Stimulated activated CD4-positive, alpha-beta T cell treated with anti-CD3 and anti-CD28 coated beads, Interleukin-12 subunit alpha, Interleukin-12 subunit beta, amount 100 ng/mL, for 48 hours (primary cell): ENCODE measurements at places on chromosomes 3 and 15.

DNA sequence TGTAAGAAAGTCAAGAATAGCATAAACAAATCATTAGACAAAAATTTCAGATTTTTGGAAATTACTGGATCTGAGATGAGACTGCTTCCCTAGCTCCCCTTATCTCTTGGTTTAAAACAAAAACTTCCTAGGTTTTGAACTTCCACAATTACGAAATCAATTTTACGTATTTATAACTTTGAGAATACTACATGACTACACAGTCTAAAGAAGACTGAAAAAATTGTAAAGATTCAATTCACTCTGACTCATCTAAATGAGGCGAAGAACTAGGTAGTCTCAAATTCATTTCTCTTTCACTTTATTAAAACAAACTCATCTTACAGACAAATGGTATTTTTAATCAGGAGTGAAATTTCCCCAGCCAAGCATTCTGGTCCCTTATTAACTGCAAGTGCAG, 10.3 kb downstream of the CCDC54 start:
- no peak for DNase-seq

GRCh38 chr3:166444756-166445155, 607.5 kb upstream of the BCHE start:
- no peak for DNase-seq

- no peak for DNase-seq
Observed at GRCh38 chr3:19427422-19428149, 279.3 kb downstream of the KCNH8 start.

DNA sequence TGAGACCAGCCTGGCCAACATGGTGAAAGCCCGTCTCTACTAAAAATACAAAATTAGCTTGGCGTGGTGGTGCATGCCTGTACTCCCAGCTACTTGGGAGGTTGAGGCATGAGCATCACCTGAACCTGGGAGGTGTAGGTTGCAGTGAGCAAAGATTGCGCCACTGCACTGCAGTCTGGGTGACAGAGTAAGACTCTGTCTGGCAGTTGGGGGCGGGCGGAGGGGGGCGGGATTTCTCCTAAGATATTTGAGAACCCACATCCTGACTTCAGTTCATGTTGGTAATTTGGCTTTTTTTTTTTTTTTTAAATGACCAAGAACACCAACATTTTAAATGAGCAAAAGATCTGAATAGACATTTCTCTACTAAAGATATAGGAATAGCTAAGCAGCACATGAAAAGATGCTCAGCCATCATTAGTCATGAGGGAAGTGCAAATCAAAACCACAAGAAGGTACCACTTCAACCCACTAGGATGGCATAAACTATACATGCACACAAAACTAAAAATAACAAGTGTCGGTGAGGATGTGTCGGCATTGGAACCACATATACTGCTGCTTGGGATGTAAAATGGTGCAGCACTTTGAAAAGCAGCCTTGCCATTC, 75.6 kb upstream of the LMOD3 start:
- peak; percentile 48 for DNase-seq

GRCh38 chr3:181431748-181432147, 280.0 kb upstream of the SOX2 start:
- no peak for DNase-seq

GRCh38 chr15:45429941-45430792, 51.8 kb upstream of the GATM start:
- DNase-seq = peak; percentile 85

GRCh38 chr15:99604865-99605264, 39.1 kb downstream of the MEF2A start:
- no peak for DNase-seq

GRCh38 chr3:71924721-71925120, 139.8 kb upstream of the PROK2 start:
- no peak for DNase-seq

GRCh38 chr15:69320977-69321554, 22.4 kb downstream of the PAQR5 start:
- no peak for DNase-seq

GRCh38 chr15:72515591-72516389, 41.7 kb downstream of the ARIH1 start:
- no peak for DNase-seq

GRCh38 chr3:117553461-117553860, 843.9 kb downstream of the TUSC7 start:
- no peak for DNase-seq

- DNase-seq = no peak
Observed at GRCh38 chr3:168187233-168187632, 91.5 kb upstream of the GOLIM4 start.

- DNase-seq = no peak
Observed at GRCh38 chr15:58604455-58604923, 145.0 kb downstream of the ADAM10 start.

GRCh38 chr15:90211440-90212143, 10.5 kb downstream of the SEMA4B start:
- DNase-seq = no peak

- DNase-seq = no peak
Observed at GRCh38 chr3:138234401-138235179, 47.5 kb downstream of the ARMC8 start.

GRCh38 chr3:9903238-9903624, 583 bp downstream of the IL17RE start:
- no peak for DNase-seq

GRCh38 chr3:189041482-189042090, 130.2 kb upstream of the TPRG1 start:
- peak; percentile 79 for DNase-seq

DNA sequence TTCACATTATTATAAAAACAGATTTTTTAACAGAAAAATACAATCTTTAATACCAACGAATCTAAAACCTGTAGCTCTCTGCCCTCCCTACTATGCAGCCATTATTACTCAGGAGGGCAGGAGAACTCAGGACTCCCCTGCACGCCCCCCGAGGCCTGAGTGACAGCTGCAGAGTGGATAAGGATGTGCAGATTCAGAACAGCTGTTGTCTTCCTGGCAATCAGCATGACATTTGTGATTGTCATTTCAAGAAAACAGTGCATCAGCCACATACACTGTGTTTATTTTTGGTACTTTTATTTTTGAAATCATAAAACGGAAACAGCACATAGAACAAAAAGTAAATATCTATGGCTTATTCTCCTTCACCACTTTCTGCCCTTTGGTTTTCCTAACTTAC, 450.8 kb downstream of the OCA2 start:
- DNase-seq = no peak

GRCh38 chr15:52021128-52021671, 2.2 kb downstream of the MAPK6 start:
- peak; percentile 49 for DNase-seq

- no peak for DNase-seq
Observed at GRCh38 chr3:9195390-9195789, 54.1 kb downstream of the SRGAP3 start.

DNA sequence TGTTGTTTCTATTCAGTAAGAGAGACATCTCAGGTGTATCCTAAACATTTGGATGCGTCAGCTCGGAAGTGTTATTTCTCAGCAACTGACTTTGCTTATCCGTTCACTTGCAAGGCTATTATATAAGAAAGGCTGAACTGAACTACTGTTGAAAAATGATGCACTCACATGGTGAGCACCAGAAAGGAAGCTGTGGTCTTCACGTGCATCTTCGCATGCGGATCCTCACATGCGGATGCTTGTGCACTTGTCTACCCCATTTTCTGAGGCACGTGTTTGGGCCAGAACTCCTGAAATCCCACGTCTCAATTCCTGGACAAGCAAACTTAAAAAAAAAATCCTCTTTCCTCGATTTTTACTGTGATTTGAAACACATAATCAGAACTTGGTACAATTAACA, 63.2 kb downstream of the PDZRN3 start:
- no peak for DNase-seq

DNA sequence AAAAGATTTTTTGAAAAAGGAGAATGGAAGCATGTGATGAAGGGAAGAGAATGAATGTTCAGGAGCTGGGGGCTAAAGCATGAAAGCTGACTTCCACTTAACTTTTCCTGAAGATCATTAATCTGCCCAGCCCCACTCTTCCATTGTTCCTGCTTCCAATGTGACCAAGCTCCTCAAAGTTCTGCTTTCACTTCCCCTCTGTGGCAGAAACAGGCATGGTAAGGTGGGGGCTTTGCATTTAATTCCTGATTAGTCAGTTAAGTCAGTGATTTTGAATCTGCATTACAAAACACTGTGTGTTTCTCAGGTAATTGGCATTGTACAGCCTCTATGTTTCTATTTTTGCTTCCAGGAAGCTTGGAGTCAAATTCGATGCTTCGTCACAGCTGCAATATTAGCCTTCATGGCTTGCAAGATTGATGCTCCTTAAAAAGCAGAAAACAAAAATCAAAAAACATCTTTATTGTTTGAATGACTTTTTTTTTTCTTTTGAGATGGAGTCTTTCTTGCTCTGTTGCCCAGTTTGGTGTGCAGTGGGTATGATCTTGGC, 7.3 kb upstream of the TM6SF1 start:
- DNase-seq = no peak

DNA sequence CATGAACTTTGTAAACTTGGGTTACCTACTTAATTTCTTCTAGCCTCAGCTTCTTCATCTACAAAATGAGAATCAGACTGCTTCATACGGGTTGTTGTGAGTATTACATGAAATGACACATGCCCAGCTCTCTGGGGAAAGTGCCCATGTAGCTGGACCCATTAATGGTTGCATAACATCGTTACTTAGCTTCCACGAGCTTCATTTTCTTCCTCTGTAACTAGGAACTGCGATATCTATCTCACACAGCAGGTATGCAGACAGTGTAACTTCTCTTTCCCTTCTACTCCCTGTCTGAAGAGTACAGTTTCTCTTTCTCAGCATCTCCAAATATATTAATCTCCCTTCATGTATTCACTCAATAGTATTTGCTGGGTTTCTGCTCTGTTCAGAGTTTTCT, 37.9 kb upstream of the DLG1 start:
- DNase-seq = no peak

- no peak for DNase-seq
Observed at GRCh38 chr3:100106531-100107141, 7.7 kb downstream of the FILIP1L start.

DNA sequence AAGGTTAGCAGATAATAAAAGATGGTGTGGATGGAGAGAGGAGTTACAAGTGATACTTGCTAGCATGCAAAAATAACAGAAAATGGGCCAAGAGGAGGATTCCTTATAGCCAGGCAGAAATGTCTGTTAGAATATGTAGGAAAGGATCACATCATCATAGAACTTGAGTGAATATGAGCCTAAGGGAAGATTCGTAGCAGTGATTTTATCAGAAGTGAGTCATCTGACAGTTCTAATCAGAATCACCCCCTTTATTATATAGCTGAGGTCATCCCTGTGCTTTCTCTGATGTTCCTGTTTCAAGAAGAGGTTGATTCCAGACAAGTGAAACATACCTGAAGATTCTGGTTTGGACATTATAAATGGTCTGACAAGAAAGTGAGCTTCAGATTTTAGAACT, 22.9 kb downstream of the EXOG start:
- no peak for DNase-seq

GRCh38 chr3:20055020-20055775, 15.0 kb downstream of the KAT2B start:
- no peak for DNase-seq
